Uterine smooth muscle cell (primary cell): ENCODE measurements at places on chromosomes 7 and 10. TPM values are rescaled to one million over a fixed set of nuclear protein-coding genes. Genes with fewer than 3 reads are reported as not detected.

The CUEDC2 gene
- 39.0 and 63.5 TPM in 2 replicates for total RNA-seq

The NEUROG3 gene
- total RNA-seq: not detected in 2 replicates

The WDFY4 gene
- total RNA-seq: not detected in 2 replicates

The HHEX gene
- total RNA-seq: 0.62 and 0.66 TPM in 2 replicates

The TMEM213 gene
- not detected in 2 replicates for total RNA-seq

The SORCS1 gene
- not detected in 2 replicates for total RNA-seq

The CFAP69 gene
- total RNA-seq: 4.4 and 6.2 TPM in 2 replicates

The UCN3 gene
- total RNA-seq: not detected in 2 replicates

The PMS2 gene
- 17.9 and 24.2 TPM in 2 replicates for total RNA-seq

The ZNF394 gene
- total RNA-seq: 21.5 and 26.0 TPM in 2 replicates

The GPR15LG gene
- total RNA-seq: not detected in 2 replicates

The PSPH gene
- total RNA-seq: 108 and 180 TPM in 2 replicates

The AKR1C2 gene
- total RNA-seq: 20.4 and 34.5 TPM in 2 replicates

The ZNF37A gene
- total RNA-seq: 10.5 and 11.4 TPM in 2 replicates

The EPO gene
- not detected in 2 replicates for total RNA-seq

The SLC13A1 gene
- total RNA-seq: not detected in 2 replicates

The MACC1 gene
- under 0.01 TPM in 2 replicates for total RNA-seq

The NOBOX gene
- not detected in 2 replicates for total RNA-seq

The NPC1L1 gene
- total RNA-seq: under 0.01 and 0.12 TPM in 2 replicates

The LSM5 gene
- 28.1 and 36.3 TPM in 2 replicates for total RNA-seq

The GOLGA7B gene
- under 0.01 TPM in 1 of 2 replicates, not detected in the other for total RNA-seq

The ADCYAP1R1 gene
- total RNA-seq: not detected in 2 replicates

The LEP gene
- total RNA-seq: 0.12 TPM in 1 of 2 replicates, not detected in the other

The CALML3 gene
- total RNA-seq: not detected in 2 replicates

The PROSER2 gene
- 0.44 and 1.6 TPM in 2 replicates for total RNA-seq

The COBL gene
- under 0.01 TPM in 2 replicates for total RNA-seq

The ZC3HAV1 gene
- 25.3 and 28.9 TPM in 2 replicates for total RNA-seq

The SHH gene
- not detected in 2 replicates for total RNA-seq

The HPSE2 gene
- total RNA-seq: 0.50 and 2.0 TPM in 2 replicates

The SYT15B gene
- under 0.01 TPM in 1 of 2 replicates, not detected in the other for total RNA-seq

The SSMEM1 gene
- not detected in 2 replicates for total RNA-seq

The PNLIPRP1 gene
- total RNA-seq: not detected in 2 replicates

The KNDC1 gene
- total RNA-seq: 1.3 and 3.2 TPM in 2 replicates

The MYL10 gene
- total RNA-seq: not detected in 2 replicates

The HOXA6 gene
- total RNA-seq: 0.37 and 1.7 TPM in 2 replicates

The ENTPD1 gene
- under 0.01 TPM in 1 of 2 replicates, not detected in the other for total RNA-seq

The GIMAP2 gene
- total RNA-seq: 0.44 and 2.9 TPM in 2 replicates

The GDF2 gene
- not detected in 2 replicates for total RNA-seq

The SPDYE8 gene
- not detected in 2 replicates for total RNA-seq

The SNCG gene
- 7.2 and 7.5 TPM in 2 replicates for total RNA-seq

The HYAL4 gene
- not detected in 2 replicates for total RNA-seq

The SEPTIN7 gene
- total RNA-seq: 207 and 286 TPM in 2 replicates

The GJD4 gene
- total RNA-seq: 0.12 TPM in 1 of 2 replicates, not detected in the other

The TWIST1 gene
- 41.5 and 51.1 TPM in 2 replicates for total RNA-seq

The HTR5A gene
- under 0.01 TPM in 1 of 2 replicates, not detected in the other for total RNA-seq

The SMKR1 gene
- total RNA-seq: 0.25 and 0.44 TPM in 2 replicates

The AGBL3 gene
- 0.89 and 1.00 TPM in 2 replicates for total RNA-seq

The ADAM12 gene
- 40.8 and 119 TPM in 2 replicates for total RNA-seq

The SEC31B gene
- 1.2 and 2.9 TPM in 2 replicates for total RNA-seq

The USP54 gene
- total RNA-seq: 35.5 and 38.4 TPM in 2 replicates
